Right cardiac atrium (tissue), 5 donors: ENCODE measurements at places on chromosomes 16 and 17.
A peak's percentile ranks its signal among the peaks of the same experiment; 100 is the strongest.

GRCh38 chr17:38747463-38748148 is 530 bp downstream of the PCGF2 start:
- peak; percentile 89 for DNase-seq

- DNase-seq = no peak
Observed at GRCh38 chr16:69093974-69094373, 11.5 kb upstream of the HAS3 start.

DNA sequence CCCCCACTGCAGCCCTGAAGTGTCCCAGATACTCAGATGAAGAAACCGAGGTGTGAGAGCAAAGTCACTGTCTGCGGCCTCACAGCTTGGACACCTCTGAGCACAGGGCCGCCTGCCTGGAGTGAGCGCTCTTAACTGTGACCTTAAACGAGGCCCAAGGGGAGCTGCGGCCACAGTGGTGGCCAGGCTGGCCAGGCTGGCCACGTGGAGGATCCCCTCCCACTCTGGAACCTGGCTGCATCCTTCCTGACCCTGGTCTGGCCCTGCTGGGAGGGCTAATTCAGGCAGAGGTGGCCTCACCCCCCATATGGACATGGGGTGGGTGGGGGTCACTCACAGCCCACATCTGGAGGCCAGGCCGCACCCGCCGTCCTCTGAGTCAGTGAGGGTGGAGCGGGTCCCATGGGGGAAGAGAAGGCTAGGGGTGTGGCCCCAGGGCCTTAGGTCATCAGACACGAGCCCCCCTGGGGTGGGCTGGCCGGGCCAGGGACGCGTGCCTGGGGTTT is 6.6 kb downstream of the VASN start:
- peak; percentile 85 for DNase-seq

DNA sequence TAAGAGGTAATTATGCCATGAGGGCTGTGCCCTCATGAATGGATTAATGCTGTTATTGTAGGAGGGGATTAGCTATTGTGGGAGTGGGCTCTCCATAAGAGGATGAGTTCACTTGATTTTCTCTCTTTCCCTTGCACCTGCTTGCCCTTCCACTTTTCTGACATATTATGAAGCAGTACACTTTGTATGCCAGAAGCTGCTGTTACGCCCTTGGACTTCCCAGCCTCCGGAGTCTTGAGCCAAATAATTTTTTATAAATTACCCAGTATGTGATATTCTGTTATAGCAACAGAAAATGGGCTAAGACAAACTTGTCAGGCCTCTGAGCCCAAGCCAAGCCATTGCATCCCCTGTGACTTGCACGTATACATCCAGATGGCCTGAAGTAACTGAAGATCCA is 38.4 kb downstream of the PSMD12 start:
- DNase-seq = no peak

- DNase-seq = no peak
Observed at GRCh38 chr16:29835926-29836325, 15.7 kb downstream of the MVP start.

- DNase-seq = no peak
Observed at GRCh38 chr16:29898135-29898803, 1.1 kb downstream of the SEZ6L2 start.

GRCh38 chr17:10266296-10266876 is 68.0 kb upstream of the GAS7 start:
- no peak for DNase-seq

DNA sequence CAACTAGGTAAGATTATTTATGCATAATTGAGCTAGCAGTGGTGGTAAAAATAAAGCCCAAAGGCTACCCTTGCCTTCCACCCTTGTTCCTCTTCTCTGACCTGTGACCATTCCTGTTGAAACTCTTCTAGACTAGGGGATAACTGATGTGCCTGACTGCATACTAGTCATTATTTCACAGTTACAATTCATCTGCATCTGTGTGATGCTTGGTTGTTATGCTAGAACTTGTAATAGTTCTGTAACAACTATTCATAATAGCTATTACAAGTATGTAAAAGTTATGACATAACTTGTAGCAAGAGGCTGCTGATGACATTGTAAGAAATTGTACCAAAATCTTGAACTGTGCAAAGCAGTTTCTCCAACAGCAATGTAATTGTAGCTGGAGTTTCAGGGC is 2.4 kb upstream of the VAC14 start:
- no peak for DNase-seq

DNA sequence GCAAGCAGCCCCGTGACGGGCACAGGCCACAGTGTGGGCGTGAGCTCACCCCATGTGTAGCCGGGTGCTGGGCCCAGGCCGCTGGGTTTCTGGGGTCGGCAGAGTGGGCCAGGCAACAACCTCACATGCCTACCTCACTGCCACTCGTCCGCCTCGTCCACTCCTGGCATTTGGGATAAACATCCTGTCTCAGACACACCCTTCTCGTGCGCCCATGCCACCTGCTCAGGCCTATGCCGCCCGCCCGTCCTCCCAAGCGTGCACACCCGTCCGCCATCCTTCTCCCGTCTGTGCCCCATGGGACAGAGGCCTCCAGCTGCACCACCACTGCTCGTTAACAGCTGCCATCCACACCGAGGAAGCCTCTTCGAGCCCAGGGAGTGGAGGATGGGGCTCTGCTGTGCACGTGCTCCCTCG is 64.3 kb downstream of the KLHDC4 start:
- no peak for DNase-seq

DNA sequence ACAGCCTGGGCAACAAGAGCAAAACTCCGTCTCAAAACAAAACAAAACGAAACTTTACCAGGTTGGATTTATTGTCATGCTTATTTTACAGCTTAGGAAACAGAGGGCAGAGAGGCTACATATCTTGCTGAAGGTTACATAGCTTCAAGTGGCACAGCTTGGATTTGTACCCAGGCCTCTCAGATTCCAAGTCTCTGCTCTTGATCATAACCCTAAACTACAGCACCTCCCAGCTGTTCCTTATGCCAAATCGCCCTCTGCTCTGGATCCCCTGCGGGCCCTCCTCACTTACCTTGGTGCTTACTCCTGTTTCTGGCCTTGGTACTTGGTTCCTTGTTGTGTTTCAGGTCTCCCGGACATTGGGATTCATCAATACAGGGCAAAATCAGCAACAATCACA is 11.7 kb upstream of the CUEDC1 start:
- DNase-seq = no peak

- no peak for DNase-seq
Observed at GRCh38 chr17:82120148-82120547, 22.1 kb upstream of the FASN start.

DNA sequence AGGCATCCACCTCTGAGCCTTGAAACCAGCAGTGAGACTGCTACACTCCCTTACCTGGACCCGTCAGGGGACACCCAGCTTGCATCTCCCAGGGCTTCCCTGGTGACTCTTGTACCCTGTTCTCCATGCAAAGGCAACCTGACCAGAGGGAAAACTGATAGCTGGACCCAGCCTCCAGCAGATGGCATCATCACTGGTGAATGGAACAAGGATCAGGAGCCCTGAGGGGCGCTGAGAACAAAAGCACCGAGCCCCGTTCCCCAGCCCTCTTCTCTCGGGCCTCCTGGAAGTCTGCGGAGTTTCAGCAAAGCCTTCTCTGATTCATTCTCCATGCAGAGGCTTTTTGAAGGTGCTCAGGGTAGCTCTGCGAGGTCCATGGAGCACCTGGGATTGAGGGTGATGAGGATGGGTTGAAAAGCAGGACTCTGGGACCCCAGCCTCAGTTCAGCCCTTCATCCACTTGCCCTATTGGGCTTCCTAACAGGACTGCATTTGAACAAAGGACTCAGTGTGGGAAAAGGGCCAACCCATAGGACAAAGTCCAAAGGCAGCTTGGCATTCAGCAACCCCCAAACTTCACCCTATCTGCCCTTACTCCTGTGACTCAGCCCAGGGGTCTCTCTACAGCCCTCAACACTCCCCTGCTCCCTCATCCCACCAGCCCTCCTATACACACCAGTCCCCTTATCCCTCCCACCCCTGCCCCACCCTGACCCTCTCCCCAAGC is 45.0 kb upstream of the LHX1 start:
- DNase-seq = no peak
